Lung microvascular endothelial cell (primary cell): ENCODE measurements at places on chromosomes 2 and 18.

DNA sequence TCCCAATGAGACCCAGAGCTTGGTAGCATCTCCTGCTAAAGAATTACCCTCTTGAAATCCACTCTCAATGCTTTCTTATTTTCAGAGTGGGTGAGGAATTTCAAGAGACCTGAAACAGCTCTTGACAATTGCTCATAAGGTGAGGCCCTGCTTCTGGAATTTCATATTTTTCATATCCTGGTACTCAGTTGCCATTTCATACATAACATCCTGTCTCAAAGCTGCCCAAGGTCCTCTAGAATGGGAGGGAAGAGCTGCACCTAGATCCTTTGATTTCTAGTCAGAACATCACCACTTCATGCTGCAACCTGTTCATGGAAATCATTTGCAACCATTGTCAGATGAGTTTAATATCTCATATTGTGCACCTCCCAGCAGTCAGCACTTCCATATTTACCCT, 404.8 kb upstream of the GALNT5 start:
- DNase-seq = no peak

- DNase-seq = no peak
Measured at GRCh38 chr2:161745866-161746614, 121.8 kb downstream of the SLC4A10 start.

DNA sequence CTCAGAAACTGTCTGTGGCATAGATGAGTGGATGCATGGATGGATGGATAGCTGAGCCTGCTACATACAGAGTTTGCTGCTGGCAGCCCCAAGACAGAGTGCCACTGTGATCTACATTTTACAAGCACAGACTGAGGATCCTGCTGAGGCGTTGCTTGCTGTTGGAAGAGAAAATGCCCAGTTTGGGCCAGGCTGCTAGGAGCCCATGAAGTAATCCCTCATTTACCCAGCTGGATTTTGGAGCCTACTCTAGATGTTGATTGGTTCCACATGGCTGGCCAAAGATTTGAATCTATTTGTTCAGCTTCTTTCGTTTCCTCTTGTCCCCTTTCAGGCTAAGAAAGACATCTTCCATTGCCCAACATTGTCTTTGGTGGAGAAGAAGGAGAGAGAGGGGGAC, 261.3 kb downstream of the CLIP4 start:
- DNase-seq = no peak

DNA sequence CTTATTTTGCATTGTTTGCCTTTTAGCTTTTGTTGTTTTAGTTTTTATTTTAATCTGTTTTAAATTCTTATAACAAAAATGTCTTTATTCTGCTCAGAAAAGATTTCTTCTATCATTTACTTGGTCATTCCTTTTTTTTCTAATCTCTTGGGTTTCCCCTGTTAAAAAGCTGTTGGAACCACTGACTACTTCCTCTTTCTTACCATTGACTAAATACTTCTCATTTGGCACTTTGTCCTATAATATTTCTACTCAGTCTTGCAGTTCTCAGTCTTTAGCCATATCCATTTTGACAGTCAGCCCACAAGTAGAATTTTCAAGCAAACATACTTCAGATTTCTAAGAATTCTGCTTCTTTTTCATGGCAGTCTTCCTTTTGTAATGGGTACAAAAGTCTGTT, 567.2 kb downstream of the SATB2 start:
- no peak for DNase-seq

GRCh38 chr18:40692871-40693270, 1262.2 kb upstream of the PIK3C3 start:
- DNase-seq = no peak

DNA sequence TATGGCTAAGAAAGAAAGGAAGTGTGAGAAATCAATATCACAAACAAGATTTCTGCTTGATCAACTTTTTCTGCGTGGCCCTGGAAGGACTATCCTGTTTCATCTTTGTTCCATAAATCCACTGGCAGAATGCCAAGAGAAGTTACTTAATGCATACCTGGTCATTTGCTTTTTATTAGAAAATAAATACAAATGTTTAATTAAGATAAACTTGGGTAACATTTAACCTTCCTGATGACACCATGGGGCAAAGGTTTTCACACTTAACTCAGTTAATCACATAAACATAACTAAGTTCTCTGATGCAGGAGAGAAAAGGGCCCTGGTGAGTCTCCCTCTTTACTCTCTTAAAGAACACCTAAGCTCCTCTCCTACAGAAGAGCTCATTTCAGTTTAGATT, 203.3 kb downstream of the AFF3 start:
- no peak for DNase-seq

DNA sequence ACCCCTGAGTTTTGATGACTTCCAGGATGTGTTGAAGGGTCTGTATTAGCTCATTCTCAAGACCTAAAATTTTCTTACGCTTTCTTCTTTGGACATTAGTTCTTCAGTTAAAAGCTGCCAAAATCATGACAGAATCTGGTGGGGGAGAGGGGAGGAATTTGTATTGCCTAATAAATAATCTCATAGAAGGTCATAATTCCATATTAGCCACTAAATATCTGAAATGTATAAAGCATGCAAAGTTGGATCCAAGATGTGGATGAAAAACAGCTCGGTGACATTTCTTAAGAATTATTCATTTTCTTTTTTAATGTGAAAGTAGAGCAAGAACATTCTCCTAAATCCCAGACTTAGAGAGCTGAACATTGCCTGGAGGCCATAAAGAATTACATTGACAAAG, 120.1 kb downstream of the MMADHC start:
- DNase-seq = no peak

GRCh38 chr2:31129375-31130171, 8.7 kb downstream of the GALNT14 start:
- no peak for DNase-seq
